ENCODE measurements at places on chromosomes 5 and 9.

DNA sequence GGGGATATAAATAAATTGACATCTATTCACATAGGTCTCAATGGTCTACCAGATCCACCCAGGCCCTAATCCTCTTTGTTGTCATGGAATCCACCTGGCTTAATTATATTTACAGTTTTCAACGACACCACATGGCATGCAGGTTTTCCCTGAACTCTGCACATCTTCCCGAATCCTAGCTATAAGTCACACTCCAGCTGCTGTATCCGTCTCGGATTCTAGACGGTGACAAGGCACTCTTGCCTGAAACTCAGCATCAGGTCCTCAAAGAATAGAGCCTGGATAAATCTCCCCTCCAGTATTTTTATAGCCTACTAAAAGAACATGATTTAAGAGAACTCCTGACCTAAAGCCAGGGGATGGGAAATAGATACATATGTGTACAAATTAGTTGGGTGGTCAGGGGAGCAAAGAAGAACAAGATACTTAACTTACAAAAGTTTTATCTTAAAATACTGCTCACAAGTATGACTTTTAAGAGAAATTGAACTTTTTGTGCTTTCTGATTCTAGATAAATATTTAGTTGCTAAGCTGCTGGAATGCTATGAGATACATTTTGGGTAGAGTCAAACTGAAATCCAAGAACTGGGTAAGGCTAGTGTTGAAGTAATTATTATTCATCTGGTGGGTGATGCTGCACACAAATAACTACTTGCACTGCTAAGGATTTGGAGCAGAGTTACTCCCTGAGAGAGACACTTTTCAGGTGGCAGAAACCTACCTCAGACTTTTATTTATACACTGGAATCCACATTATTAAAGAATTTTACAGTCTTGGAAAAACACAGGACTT, 187.3 kb downstream of the EFNA5 start:
- DNase-seq: no peak

- DNase-seq: no peak
Measured at GRCh38 chr5:142078221-142078620, 30.4 kb upstream of the NDFIP1 start.

DNA sequence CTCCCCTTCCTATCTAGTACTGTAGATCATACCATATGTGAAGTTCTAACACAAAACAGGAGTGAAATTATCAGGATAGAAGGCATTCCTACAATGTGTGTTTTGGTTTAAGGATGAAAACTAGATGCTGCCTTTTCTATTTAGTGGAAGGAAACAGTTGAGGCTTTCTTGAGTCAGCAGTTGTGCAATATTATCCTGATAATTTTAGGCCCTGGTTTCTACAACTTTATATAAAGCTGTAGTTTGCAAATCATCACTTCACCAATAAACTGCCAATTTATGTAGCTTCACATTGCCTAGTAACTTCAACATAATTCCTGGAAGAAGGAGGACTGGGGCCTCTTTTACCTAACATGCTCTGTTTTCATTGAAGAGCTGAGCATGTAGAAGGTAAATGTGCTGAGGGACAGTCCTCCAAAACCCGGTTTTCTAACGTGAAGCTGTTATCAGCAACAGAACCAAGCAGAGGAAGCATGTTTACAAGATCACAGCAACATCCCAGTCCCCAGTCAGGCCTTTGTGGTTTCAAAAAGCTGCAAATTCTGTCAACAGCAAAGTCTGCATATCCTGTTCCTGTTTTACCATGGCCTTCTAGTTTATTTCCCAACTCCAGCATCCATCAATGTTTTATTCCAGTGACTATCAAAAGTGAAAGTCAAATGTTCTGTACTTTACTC, 513.4 kb upstream of the MEF2C start:
- DNase-seq: no peak

DNA sequence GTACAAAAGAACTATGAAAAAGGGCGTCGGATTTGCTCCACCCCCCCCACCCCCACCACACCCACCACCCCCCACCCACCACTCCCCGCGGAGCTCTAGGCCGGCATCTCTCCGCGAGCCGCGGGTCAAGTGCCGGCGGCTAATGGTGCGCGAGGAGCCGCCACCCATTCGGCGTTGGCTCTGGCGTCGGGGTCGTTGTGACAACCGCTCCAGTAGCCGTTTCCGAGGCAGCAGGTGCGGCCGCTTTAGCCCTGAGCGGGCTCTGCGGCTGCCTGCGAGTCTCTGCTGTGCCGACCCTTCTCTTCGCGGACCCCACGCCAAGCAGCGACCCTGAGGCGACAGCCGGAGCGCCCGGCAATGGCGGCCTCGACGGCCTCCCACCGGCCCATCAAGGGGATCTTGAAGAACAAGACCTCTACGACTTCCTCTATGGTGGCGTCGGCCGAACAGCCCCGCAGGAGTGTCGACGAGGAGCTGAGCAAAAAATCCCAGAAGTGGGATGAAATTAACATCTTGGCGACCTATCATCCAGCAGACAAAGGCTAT, at the start of gene PPP1R2B:
Gene PPP1R2B (plus strand): TSS at position 90 of the 546 bp plus-strand sequence. CDS start 268 bp downstream, at position 358.
- DNase-seq: no peak

- peak; percentile 36 for DNase-seq
Measured at GRCh38 chr5:159184858-159185381, 24.4 kb downstream of the RNF145 start.

DNA sequence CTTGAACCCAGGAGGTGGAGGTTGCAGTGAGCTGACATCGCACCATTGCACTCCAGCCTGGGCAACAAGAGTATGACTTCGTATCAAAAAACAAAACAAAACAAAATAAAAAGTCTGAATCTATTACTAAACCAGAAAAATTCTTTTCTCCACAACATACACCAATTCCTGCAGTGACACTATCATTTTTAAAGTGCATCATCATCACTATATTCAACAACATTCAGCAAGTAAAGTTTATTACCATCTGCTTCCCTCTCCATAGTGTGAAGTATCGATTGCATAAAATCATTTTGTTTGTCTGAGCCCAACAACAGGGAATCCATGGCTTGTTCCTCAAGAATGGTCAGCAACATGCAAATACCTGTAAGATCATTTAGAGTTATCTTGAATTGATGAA, 20.4 kb downstream of the SETX start:
- no peak for DNase-seq

DNA sequence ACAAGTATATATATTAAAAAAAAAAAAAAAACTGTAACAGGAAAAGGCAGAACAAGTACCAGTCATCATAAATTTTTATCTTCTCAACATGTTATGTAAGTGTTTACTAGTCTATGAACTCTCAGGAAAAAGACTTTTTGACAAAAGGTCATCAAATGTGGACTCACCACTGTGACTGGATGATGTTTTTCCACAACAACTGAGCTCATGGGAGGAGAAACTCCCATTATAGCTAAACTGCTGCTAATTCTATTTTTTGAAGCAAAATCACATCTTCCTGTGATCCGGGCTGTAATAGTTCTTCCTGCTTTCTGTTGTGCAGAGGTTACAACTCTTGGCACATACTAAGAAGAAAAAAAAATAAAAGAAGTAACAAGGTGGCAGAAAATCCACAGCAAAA, 39.6 kb downstream of the POC5 start:
- DNase-seq: no peak

GRCh38 chr9:107699231-107699630, 209.7 kb upstream of the KLF4 start:
- no peak for DNase-seq

DNA sequence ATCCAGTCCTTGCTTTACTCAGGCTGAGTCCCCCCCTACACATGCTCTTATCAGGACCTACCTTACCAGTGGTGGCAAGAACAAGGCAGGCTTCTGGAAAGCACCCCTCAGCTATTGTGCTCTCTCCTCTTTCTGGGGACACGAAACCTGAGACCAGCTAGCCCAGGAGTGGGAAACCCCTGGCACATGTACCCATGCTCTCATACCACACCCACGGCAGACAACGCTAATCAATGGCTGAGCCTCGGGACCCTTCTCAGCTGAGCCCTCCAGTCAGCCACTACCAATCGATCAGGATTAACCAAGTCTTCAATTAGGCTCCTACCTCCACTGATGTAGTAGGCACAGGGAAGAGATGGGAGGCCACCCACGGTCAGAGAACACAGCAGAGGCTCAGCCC, 65.1 kb downstream of the VAV2 start:
- no peak for DNase-seq

- DNase-seq: no peak
Measured at GRCh38 chr5:140243706-140244250, 59.1 kb downstream of the PFDN1 start.

DNA sequence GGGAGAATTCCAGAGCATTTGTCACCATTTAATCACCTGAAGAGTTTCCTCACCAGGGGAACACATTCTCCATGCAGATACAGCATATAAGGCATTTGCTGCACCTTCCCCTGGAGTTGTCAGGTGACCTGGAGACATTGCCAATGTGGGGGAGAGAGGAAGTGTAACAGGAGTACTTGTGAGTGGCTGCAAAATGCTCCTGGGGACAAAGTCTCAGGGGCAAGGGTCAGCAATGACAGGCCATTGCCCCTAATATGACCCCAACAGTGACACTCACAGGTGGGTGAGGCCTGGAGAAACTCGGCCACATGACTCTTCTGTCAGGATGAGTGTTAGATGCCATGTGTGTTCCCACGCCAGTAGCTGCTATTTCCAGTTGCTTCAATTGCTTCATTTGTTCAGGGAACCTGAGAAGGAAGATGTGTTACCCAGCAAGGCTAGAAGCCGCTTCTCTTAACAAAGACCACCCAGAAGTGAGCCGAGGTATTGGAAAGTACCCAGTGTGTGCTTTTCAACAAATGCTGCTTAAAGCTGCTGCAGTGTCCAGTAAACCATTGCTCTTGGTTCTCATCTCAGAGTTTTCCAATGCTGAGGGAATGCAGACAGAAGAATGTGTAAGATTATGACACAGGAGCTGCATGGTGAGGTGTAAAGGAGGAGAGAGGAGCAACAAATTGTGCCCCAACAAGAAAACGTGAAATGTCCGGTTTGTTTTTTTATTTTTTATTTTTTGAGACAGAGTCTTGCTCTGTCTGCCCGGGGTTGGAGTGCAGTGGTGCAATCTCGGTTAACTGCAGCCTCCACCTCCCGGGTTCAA, 128.2 kb upstream of the SLC44A1 start:
- DNase-seq: no peak

DNA sequence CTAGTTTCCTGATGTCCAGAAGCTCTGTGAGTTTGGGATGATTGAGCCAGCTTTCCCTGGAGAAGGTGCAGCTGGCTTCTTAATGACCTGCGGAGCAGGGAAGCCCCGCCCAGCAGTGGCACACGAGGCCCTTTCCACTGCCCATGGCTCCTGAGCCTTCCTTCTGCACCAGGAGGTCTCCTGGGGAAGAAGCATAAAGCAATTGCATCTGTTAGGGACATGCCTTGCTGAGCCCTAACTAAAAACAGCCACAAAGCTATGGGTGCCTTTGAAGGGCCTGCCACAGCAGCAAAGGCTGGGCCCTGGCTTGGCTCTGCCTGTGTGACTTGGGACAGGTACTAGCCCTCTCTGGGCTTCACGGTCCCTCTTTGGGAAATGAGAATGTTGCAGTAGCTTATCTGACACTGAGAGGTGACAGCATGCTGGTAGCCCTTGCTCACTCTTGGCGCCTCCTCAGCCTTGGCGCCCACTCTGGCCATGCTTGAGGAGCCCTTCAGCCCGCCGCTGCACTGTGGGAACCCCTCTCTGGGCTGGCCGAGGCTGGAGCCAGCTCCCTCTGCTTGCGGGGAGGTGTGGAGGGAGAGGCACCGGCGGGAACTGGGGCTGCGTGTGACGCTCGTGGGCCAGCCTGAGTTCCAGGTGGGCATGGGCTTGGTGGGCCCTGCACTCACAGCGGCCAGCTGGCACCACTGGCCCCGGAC, 218.4 kb downstream of the FSTL4 start:
- DNase-seq: no peak

Measured in CD4-positive, alpha-beta T cell treated with Interleukin-15 for 4 hours (primary cell).